ENCODE measurements at places on chromosomes 4 and X.
A peak's percentile ranks its signal among the peaks of the same experiment; 100 is the strongest.

DNA sequence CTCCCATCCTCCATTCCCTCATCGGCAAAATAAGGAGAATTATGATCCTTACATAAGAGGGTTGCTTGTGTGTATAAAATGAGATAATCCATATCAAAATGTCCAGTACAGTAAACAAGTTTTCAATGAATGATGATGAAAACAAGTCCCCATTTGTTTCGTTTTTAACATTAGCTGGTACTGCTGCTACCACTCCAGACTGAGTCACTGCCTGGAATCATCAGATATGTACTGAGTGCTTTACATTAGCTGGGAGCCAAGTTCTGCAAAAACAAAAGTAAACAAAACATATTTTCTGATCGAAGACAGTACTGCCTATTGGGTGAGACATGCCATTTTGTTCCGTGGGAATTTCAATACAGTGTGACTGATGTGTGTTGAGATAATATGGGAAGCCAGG lies 123.2 kb upstream of the IGFBP7 start:
- peak; percentile 37 for DNase-seq

DNA sequence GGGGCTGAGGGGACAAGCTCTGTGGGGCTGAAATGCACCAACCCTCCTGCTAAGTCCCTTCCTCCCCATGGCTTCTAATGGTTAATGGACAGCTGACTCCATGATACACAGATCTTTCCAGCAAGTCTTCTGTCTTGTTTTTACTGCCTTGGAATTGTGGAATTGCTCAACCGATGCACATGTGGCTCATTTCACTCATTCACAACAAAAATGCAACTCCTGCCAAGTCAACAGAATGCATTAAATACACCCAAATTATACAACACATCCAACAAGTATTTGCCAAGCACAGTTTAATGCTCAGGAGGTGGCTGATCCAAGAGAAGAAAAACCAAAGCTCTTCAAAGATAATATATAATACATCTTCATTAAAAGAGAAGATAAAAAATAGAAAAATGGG lies 61.9 kb upstream of the PAGE4 start:
- no peak for DNase-seq

- no peak for DNase-seq
These were observed 117.7 kb downstream of the RELL1 start for GRCh38 chr4:37568489-37568888.

GRCh38 chrX:72037601-72038000 lies 94.1 kb downstream of the RTL5 start:
- DNase-seq, result no peak

GRCh38 chr4:30948653-30949052 lies 228.5 kb downstream of the PCDH7 start:
- peak; percentile 91 for DNase-seq

GRCh38 chr4:130336585-130337217 lies 1240.7 kb downstream of the C4orf33 start:
- DNase-seq, result no peak

- DNase-seq, result no peak
These were observed 169.8 kb upstream of the BCOR start for GRCh38 chrX:40267334-40268187.

DNA sequence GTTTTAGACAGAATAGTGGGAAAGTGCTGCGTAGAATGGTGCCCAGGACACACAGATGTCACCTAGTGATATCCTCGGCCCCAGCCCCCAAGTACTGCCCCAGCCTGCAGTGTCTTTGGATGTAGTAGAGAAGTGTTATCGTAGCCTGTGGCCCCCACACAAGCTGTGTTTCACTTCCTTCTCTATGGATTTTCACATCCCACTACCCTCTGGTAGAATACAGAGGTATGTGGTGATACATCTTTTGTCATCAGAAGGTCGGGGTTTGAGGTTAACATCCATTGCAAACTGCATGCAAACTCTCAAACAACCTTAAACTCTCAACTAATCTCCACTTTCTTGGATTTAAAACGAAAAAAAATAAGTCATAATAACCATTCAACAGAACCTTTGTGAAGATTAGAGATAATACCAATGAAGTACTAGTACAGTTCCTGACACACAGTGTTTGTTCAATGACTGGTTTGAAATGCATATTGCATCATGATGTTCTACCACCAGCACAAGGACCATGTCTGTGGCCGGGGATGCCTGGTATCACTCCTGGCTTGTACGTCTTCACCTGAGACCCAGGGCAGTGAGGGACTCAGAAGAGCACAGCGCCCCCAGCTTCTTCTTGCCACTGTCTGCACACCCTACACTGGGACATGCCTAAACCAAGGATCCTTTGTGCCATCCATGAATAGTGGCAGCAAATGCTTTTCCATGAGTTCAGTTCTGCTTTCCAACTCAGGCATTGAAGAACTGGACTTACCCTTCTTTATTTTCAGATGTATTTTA lies 267.3 kb downstream of the DCTD start:
- DNase-seq, result no peak

- DNase-seq, result no peak
These were observed at the start of gene NLGN3 for GRCh38 chrX:71144651-71145050. NLGN3 (plus strand) TSS chrX:71144841; CDS start chrX:71147750, 2,909 bp downstream.

- no peak for DNase-seq
These were observed 33.7 kb upstream of the HPGD start for GRCh38 chr4:174555789-174556630.

- no peak for DNase-seq
These were observed 22.2 kb downstream of the PSAPL1 start for GRCh38 chr4:7412554-7412912.

DNA sequence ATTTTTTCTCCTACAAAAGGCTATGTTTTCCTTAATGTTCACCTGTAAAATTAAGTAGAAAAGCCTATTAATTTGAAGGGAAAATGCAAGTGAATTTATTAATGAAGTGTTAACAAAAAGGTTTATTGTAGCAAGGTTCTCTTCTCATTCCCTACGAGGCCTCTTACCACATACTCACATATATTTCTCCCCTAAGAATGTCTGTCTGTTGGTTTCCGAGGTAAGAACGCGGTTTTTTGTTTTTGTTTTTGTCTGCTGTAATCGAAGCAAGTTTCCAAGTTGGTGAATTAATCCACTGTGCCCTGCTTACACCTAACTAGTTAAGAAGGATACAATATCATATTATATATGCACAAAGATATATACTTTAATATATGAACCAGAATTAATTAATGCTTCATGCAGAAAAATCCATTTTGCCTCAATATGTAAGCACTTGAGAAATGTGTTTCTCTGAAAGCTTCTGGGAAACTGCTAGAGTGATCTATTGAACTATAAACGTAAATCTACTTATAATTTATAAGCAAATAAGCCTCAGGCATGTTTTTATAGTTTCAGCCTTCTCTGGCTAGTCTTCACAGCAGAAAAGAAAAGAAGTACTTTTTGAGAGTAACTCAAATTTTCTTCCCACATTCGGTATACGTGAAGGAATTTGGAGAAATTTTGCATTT lies 120.8 kb downstream of the EGF start:
- no peak for DNase-seq

- DNase-seq, result no peak
These were observed 4.3 kb upstream of the CLNK start for GRCh38 chr4:10688846-10689245.

GRCh38 chrX:2516623-2517022 lies 15.8 kb upstream of the DHRSX start:
- no peak for DNase-seq

DNA sequence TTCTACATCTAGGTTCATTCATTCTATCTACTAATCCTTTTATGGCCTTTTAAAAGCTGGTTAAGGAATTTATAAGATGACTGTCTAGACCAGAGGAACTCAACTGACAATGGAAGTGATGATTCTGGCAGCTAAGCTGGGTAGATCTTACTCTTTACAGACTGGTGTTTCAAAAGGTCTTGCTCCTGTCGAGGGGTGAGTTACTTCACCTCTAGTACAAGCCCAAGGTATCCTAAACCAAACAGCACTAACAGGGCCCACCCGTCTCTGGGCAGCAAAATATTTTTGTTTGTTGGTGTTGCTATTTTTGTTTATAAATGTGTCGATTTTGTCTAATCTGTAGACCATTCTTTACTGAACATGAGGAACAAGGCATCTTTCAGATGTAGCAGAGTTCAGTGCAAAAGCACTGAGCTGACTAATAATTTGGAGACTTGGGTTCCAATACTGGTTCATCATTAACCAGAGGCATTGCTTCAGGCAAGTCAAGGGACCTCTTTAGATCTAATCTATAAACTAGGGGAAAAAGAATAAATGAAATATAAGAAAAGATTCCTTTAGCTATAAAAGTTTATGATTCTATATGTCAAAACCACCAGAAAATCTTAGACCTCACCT lies 90.3 kb upstream of the FRG1 start:
- DNase-seq, result no peak

GRCh38 chr4:23903859-23904438 lies 14.1 kb upstream of the PPARGC1A start:
- no peak for DNase-seq

Measured in mammary epithelial cell (primary cell).